GM12892 (cell line): ENCODE measurements at places on chromosomes 11 and 22.

- no peak for DNase-seq
These were observed 20.6 kb downstream of the TSPAN18 start for GRCh38 chr11:44747316-44747715.

GRCh38 chr11:126578021-126578420 lies 222.5 kb downstream of the ST3GAL4 start:
- no peak for DNase-seq

- no peak for DNase-seq
These were observed 105.5 kb downstream of the C11orf87 start for GRCh38 chr11:109527496-109527895.

- no peak for DNase-seq
These were observed 854 bp downstream of the ABCC8 start for GRCh38 chr11:17475666-17476316.

DNA sequence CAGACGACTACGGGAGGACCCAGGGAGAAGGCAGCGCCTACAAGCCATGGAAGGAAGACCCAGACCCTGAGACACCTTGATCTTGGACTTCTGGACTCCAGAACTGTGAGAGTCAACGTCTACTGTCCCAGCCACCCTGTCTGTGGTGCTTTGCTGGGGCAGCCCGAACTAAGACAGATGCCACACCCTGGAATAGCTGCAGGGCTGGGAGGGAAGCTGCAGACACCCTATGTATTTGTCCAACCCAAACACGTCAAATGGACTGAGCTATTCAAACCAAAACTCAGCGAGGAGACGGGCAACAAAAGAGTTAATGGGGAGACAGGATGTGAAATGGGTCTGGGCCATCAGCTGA lies 169.3 kb downstream of the CTTN start:
- DNase-seq = no peak

DNA sequence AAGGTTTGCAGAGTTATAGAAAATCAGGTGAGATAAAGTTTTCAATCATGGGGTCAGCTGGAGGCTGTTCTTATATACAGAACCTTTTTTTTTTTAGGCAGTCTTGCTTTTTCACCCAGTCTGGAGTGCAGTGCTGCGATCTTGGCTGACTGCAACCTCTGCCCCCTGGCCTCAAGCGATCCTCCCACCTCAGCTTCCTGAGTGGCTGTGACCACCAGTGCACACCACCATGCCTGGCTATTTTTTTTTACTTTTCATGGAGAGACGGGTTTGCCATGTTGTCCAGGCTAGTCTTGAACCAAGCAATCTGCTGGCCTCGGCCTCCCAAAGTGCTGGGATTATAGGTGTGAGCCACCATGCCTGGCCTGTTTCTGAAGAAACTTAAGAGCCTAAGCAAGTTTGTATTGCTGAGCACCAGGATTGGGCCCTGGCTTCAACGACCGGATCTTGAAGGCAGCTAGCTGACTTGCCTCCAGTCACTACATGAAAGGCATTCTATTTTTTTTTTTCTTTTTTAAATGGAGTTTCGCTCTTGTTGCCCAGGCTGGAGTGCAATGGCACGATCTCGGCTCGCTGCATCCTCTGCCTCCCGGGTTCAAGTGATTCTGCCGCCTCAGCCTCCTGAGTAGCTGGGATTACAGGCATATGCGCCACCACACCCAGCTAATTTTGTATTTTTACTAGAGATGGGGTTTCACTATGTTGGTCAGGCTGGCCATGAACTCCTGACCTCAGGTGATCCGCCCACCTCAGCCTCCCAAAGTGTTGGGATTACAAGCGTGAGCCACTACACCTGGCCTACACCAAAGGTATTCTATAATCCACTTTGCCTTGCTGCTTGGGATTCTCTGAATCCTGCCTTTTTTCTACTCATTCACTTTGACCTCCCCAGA lies 7.6 kb downstream of the XBP1 start:
- DNase-seq = no peak

- no peak for DNase-seq
These were observed 67.5 kb downstream of the MED15 start for GRCh38 chr22:20574920-20575353.

DNA sequence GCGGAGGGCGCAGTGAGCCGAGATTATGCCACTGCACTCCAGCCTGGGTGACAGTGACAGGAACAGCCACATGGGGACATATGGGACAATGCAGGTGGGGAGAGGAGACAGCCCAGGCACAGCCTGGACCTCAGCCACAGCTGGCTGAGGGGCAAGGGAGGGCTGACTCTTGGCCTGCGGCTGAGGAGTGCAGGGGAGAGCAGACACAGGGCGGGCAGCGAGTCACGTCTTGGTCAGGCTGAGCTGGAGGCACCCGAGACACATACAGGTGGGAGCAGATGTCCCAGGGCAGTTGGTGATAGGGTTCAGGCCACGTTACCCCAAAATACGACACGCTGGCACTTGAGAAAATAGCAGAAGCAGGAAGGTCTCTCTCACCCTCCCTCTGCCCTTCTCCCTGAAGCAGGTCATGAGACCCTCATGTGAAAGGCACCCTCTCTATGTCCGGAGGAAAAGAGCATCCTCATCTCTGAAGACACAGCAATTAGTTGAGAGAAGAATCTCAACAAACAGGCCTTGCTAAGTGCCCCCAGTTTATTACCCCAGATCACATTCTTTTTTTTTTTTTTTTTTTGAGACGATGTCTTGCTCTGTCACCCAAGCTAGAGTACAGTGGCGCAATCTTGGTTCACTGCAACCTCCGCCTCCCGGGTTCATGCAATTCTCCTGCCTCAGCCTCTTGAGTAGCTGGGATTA lies 10.5 kb downstream of the KIAA0930 start:
- DNase-seq = no peak

DNA sequence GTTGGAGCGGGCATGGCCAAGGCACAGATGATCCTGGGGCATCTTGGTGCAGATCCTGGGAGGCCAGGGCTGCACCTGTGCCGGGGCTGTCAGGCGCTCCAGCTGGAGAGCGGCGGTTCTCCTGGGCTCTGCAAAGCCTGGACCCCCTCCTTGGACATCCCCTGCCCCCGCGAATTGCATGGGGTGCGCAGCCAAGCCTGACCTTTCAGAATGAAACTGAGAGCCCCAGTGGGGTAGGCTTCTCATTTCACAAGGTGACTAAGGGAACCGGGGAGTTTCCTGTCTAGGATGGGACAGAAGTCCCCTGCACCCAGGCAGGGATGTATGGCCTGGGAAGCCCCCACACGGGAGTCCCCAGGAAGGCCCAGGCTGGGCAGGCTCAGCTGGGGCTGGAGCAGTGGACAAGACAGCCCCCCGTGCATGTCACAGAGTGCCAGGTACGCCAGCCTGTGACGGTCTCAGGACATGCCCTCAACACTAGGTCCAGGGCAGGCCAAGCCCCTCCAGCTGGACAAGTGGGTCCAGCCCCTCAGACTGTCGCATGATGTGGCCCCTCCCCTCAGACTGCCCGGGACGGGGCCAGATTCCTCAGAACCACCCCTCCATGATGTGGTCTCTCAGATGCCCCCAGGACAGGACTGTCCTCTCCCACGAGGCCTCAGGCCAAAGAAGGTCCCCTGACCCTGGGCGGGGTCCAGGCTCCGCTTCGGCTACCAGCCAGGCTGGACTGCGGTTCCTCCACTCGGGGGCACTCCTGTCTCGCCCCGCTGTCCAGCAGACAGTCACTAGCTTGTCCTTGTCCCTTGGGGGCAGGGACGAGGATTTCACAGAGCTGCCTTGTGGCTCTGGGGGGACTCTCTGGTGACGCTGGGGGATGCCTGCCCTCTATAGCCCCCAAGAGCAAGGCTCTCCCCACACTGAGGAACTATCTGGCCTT lies 2.3 kb downstream of the LSP1 start:
- peak; percentile 90 for DNase-seq

GRCh38 chr22:31354515-31354914 lies 8.4 kb upstream of the PATZ1 start:
- DNase-seq = no peak
